ENCODE measurements at places on chromosomes 2 and 18.

GRCh38 chr2:29226808-29227207 is 111.6 kb downstream of the CLIP4 start:
- no peak for DNase-seq

- no peak for DNase-seq
Observed at GRCh38 chr2:172134270-172134669, 31.6 kb upstream of the DLX2 start.

DNA sequence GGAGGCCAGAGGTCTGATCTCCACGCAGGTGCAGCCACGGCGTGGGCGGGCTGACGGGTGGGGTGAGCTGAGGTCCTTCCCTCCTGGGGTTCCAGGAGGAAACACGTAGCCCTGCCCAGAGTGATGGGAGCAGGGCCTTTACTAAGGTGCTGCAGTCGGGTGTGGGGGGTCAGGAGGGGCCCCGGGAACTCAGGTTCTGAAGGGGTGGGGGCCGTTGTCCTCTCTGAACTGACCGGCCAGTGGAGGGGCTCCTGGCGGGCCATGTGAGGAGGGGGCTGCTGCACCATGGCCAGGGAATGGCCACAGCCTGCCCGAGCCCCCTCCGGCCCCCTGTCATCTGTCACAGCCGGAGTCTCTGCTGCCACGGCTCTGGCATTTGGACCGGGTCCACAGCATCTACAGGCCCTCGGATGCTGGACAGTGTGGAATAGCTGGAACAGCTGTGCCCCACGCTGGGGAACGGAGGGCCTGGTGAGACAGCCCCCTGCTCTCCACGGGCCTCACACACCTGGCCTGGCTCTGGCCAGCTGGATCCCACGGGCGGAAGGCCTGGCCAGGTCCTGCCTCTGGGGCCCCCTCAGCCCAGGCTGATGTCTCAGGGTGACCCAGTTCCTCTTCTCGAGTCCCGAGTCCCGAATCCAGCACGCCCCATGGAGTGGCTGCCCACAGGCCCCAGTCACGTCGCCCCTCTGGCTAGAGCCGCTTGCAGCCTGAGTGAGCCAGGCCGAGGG is 145.6 kb upstream of the GPC1 start:
- no peak for DNase-seq

DNA sequence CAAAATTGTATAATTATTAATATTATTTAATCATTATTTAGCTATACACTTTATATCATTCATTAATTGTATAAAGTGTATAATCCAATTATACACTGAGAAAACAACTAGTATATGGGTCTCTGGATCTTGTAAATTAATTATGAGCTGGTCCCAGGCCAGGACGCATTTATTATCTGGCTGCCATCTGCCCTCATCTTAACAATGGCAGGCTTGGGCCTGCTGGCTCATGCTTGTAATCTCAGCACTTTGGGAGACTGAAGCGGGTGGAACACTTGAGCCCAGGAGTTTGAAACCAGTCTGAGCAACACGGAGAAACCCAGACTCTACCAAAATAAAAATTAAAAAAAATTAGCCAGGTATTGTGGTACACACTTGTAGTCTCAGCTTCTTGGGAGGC is 502.2 kb upstream of the NRXN1 start:
- no peak for DNase-seq

DNA sequence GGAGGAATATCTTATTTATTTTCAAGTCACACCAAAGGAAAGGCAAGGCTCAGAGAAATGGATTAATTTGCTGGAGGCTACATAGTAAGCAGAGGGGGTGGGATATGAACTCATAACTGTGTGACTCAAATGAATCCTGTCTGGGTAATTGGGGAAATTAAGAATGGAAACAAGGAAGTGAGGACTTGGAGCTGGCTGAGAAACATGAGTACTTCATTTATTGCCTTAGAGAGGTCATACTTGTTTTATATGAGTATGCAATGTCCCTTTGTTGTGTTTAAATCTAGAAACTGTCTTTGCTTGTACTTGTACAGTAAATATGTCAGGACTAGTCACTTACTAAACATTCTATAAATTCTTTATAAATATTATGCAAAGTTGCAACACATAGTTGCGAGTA is 2166.7 kb upstream of the PIK3C3 start:
- DNase-seq: no peak

GRCh38 chr2:134131681-134132489 is 122.0 kb upstream of the MGAT5 start:
- no peak for DNase-seq

DNA sequence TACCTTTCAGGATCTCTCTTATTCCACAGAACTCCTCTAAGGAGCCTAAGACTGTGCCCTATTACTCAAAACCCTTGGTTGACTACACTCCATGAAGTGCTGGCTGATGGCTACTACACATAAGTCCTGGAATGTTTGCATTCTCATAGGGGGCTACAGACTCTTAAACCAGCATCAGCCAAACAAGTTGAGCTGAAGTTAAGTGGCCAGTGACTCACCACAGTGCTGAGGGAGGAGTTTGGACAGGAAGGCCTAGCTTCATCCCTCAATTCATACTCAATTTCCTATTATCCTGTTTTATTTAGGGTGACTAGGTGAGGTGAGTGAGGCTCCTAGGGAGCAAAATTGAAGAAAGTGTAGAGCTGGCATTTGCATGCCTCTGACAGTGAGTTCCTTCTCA is 246.7 kb downstream of the SMAD2 start:
- no peak for DNase-seq

GRCh38 chr2:220531216-220531615 is 903.8 kb downstream of the SLC4A3 start:
- no peak for DNase-seq
